ENCODE measurements at places on chromosomes 7 and 10. TPM values are rescaled to one million over a fixed set of nuclear protein-coding genes. Genes with fewer than 3 reads are reported as not detected.

EIF4EBP2 gene
- 71.1 TPM for total RNA-seq

CYP17A1 gene
- total RNA-seq, result not detected

NIPSNAP2 gene
- total RNA-seq, result 42.8 TPM

STEAP1 gene
- not detected for total RNA-seq

CLCN1 gene
- 0.16 TPM for total RNA-seq

GRCh38 chr10:6204341-6205191 lies 1.8 kb downstream of the PFKFB3 start:
- DNase-seq, result no peak

DNA sequence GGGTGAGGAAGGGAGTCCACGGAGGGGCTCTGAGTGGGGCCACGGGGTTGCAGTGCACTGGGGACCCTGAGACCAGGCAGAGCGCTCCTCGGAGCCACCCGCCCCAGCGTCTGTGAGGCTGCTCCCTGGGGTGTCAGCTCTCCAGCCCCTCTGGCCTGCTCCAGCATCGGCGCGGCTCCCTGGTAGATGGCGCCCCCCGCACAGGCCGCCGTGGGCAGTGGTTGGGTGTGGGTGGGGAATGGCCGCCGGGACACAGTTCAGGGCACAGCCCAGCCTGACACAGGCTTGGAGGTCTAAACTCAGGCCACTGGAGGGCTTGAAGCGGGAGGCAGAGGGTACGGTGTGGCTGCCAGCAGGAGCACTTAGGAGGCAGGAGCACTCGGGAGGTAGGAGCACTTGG lies 222.6 kb upstream of the PPP2R2D start:
- DNase-seq, result no peak

All from natural killer cell (primary cell).